ENCODE measurements at places on chromosomes 4 and X.

DNA sequence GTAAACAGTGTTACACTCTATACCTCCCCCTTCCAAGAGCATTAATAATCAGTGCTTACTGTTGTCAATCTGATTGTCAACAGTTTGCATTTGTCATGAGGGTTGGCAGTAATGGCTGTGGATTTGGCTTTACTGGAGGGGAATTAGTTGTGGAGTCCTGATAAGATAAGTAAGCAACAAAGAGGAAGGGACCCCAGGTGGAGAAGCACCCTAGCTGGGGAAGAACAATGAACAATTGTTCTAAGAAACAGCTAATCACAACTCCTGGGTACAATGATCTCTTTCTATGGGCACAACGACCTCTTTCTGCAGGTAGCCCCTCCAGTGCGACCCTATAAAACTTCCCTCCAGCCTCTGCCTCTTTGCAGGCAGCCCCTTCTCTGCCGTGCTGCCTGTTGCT, 53.2 kb upstream of the CDKN2AIP start:
- DNase-seq = no peak

GRCh38 chr4:95596676-95597075, 47.9 kb upstream of the UNC5C start:
- DNase-seq = no peak

GRCh38 chrX:133412665-133413064, 2.6 kb downstream of the GPC4 start:
- no peak for DNase-seq

DNA sequence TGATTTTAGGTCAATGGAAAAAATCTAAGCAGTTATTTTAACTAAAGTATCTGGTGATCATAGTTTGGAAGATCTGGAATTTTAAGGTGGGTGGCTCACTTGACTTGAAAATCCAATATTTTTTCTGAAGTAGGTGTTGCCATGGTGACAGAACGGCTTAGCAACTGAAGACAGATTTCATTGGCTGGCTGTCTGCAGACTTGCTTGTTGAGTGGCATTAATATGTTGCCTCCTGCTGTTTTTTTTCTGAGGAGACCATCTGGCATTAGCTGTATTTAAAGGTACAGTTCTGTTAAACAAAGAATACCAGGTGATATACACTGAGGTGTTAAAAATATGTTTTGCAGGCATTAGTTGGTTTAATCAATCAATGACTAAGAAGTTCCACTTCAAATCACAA, 19.8 kb downstream of the CPE start:
- peak; percentile 69 for DNase-seq

DNA sequence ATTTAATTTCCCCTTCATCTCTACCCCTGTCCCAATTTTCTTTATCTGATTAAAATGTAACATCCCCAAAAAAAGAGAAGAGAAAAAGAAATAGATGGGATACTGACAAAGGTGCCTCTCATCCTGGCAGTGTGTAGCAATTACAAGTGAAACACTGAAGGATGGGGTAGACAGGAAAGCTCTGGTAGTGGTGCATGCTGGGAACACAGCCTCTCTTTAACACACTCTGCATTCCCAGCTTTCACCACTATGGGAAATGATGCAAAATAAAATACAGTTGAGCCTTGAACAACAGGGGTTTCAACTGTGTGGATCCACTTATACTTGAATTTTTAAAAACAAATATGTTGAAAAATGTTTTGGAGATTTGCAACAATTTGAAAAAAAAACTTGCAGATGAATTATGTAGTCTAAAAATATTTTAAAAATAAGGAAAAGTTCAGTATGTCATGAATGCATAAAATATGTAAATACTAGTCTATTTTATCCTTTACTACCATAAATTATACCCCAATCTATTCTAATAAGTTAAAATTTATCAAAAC, 239.2 kb upstream of the DDX53 start:
- no peak for DNase-seq

DNA sequence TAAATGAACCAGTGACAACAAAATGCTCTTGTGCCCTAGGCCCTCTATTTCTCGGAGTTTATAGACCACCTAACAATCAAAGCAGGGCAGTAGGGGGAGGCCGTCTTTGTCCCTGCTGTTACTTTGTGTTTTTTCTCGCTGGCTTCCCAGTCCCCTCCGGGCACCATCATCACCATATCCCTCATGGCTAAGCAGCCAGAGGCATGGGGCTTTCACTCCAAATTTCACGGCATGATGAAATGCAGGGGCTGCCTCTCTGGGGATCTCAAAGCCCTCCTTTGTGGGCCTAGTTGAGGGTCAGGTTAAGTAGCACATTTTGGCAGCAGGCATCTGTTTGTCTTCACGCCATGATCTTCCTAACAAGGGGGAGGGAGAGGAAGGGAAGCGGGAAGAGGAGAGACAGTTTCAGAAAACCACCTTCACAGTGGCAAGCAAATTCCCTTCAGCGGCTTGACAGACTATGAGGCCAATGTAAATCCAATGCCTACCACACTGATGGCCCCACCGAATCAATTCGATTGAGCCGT, 91.9 kb downstream of the ANOS1 start:
- no peak for DNase-seq

DNA sequence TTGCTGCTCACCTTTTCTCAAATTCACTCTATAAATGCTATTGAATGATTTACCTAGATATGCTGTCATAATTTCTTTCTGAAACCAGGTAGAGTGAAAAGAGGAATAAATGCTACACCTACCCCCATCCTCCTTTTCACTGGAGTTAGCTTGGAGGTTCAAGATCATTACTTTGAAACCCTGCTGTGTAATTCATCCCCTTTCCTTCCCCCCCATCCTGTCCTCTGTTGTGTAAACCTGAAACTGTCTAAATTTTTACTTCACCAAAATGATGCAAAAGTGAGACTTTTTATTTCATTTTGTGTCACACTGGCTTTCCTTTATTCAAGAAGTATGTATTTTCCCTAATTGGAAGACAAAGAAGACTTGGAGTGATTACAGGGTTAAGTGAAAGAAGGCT, 5.4 kb downstream of the ZCCHC18 start:
- no peak for DNase-seq

DNA sequence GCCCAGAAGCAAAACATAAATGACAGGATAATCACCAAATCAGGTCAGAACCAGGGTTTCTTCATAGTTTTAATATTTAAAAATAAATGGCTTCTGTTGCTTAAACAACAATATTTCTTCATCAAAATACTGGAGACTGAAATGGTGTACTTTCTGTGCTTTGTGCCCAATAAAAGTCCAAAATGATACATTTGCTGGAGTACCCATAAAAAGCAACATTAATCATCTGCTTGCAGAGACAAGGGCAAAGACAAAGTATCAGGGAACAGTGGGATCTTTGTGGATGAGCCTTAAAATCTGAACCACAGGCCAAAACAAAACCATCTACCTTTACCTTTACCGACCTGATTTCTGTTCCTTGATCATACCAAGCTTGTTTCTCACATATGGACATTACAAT, 683.9 kb upstream of the ATOH1 start:
- no peak for DNase-seq

DNA sequence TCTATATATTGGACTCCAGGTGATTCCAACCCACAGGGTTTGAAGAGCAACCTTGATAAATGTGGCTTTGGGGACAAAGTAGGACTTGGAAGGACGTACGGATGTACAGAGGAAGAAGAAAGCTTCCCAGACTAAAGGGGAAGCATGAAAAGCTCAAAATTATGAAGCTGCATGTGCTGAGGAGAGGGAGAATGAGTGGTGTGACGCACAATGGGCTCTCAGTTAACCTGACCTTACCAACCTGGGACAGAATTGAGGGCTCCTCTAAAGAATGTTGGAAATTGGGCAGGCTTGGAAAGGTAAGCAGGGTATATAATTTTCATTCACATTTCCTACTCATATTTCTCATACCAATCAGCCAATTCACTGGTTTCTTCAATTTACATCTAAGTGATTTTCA, 10.5 kb upstream of the TIGD2 start:
- no peak for DNase-seq

GRCh38 chr4:90718931-90719330, 591.7 kb downstream of the CCSER1 start:
- no peak for DNase-seq

DNA sequence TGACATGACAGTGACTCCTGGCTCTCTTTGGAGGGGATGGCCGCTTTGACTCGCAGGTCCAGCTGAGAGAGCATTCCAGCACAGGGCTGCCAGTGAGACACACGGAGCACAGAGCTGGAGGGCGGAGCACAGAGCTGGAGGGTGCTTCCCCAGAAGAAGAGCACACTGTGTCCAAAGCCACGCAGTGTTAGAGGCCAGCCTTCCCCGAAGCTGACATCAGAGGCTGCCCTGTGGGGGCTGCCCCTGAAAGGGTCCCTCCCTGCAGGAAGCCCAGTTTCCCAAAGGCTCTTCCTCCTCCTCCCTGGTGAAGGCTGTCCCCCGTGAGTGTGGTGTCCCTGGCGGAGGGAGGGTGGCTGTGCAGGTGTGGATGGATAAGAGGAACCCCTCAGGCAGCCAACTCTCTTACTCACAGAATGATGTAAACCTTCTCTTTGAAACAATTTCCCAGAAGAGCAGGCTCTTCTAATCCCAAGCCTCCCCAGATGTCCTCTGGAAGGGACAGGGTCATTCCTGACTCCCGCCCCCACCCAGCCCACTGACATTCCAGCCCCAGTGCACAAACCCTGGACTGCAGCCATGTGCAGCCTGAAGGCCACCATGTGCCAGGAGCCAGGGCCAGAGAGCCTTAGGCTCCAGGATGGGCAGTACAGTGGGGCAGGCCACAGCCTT, 53.4 kb downstream of the PSAPL1 start:
- DNase-seq = no peak

DNA sequence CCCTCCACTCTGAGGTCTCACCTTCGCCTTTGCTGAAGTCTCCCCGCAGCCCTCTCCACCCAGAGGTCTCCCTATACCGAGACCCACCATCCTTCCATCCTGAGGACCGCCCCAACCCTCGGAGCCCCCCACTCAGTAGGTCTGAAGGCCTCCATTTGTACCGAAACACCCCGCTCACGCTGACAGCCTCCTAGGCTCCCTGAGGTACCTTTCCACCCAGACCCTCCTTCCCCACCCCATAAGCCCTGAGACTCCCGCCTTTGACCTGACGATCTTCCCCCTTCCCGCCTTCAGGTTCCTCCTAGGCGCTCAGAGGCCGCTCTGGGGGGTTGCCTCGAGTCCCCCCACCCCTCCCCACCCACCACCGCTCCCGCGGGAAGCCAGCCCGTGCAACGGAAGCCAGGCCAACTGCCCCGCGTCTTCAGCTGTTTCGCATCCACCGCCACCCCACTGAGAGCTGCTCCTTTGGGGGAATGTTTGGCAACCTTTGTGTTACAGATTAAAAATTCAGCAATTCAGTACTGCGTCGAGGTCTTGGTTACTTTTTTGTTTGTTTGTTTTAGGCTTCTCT, 5.0 kb downstream of the SOD3 start:
- no peak for DNase-seq

DNA sequence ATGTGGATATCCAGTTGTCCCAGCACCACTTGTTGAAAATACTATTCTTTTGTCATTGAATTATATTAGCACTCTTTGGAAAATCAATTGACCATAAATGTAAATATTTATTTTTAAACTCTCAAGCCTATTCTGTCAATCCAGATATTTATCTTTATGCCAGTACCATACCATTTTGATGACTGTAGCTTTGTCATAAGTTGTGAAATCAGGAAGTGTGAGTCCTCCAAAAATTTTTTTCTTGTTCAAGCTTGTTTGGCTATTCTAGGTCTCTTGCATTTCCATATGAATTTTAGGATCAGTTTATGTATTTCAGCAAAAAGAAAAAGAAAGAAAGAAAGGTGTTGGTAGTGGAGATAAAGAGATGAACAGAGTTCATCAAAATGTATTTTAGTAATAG, 8.2 kb upstream of the SMPX start:
- no peak for DNase-seq

- DNase-seq = no peak
These were observed 12.6 kb downstream of the NOCT start for GRCh38 chr4:139028191-139028661.

DNA sequence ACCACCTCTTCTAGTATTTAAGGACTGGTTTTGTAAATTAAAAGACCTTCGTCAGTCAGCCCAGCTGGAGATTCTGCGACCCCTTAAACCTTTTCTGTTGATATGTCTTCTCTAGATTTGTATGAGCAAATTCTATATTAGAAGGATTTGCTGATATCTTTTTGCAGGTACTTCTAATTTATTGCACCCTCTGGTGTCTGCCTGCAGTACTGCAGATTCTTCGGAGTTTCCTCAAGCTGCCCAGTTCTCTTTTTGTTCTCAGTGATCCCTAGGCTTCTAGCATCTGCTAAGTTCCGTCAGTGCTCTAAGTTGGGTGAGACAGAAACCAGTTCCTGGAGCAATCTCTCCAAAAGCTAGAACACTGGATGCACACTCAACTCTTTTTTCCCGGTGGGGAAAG, 545.2 kb downstream of the C4orf33 start:
- DNase-seq = peak; percentile 73

- DNase-seq = no peak
These were observed 362.0 kb upstream of the AMOT start for GRCh38 chrX:113202601-113203000.

GRCh38 chr4:66178906-66179305, 508.6 kb upstream of the EPHA5 start:
- peak; percentile 76 for DNase-seq

- peak; percentile 13 for DNase-seq
These were observed 410.3 kb downstream of the CCSER1 start for GRCh38 chr4:90537491-90537890.

- peak; percentile 30 for DNase-seq
These were observed 25.8 kb downstream of the DOCK11 start for GRCh38 chrX:118521435-118521834.

DNA sequence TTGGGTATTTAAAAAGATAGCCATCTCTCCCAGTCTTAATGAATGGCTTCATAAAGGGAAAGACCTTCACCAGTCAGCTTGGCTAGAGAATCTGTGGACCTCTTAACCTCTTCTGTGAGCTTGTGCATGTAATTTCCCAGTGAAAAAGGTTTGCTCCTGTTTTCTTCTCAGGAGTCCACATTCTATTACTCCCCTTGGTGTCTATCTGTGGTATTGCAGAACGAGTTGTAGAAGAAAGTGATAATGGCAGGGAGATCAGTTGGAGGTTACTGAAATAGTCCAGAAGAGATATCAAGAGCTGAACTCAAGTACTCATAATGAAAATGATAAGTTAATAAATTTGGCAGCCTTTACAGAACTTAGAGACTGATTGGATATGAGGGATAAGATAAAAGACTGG, 16.5 kb upstream of the VAMP7 start:
- DNase-seq = no peak

DNA sequence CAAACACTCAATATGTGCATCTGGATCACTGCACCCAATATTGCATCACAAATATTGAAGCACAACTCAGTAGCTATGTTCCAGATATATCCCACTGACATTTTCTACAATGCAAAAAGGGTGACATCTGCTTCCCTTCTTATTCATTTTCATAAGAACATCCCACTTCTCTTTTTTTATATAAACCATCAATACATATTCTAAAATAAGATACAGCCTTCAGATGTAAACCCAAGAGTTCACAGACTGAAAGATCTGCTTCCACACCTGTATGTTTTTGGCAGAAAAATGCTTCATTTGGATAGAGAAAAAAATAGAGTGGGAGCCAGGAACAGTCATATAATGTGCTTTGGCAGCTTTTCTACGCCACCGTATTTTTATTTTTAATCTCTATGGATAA, 815.6 kb upstream of the ADGRL3 start:
- no peak for DNase-seq
